ENCODE measurements at places on chromosomes 11 and 22. TPM values are rescaled to one million over a fixed set of nuclear protein-coding genes. Genes with fewer than 3 reads are reported as not detected.

DNA sequence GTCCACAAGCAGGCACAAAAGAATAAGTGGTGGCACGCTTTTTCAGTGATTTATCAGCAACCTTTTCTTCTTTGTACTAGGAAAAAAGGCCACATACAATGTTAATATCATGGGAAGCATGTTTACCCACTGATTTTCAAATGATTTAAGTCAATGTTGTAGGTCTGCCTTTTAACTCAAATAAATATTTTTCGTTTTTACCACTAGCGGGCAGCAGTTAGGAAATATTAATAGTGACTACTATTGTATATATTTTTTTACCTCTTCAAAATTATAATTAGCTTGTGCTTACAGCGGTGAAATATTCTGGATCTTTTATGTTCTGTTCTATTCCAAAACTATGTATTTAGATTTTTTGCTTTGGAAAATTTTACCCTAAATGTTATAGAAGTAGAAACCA, 6.4 kb upstream of the SLC17A6 start:
- no peak for DNase-seq
- no peaks in the 10 kb centered on the region for H3K4me1 ChIP-seq
- H3K4me3 ChIP-seq = no peak overlapping the region
- no peak overlapping the region for H3K27ac ChIP-seq

DNA sequence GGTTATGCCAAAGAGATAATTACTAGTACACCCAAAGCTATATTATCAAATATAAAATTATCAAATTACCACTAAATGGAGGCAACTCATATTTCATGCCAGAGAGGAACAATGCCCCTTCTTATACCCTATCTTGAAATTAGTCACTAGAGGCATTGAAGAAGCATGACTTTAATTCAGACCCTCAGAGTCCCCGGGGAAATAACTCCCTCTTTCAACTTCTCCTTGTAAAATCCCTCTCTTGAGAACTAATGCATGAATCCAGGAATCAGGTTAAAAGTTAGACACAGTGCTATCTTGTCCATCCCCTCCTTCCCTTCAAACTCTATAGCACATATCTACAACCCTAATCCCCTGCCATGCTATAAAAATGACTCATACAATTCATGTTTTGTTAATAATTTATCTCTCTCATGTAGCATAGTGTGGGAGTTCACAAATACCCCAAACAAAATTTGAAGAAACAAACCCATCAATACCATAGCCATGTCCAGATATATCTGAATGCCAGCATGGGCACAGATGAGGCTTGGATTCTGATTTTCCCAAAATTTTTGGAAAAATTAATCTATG, 665.4 kb downstream of the KCNA4 start:
- no peaks in the 10 kb centered on the region for H3K27me3 ChIP-seq
- H3K4me1 ChIP-seq = no peaks in the 10 kb centered on the region
- H3K4me3 ChIP-seq = no peak overlapping the region
- H3K36me3 ChIP-seq = no peaks in the 10 kb centered on the region
- no peak overlapping the region for H3K27ac ChIP-seq

- no peaks in the 10 kb centered on the region for H3K27me3 ChIP-seq
- no peak overlapping the region for H3K27ac ChIP-seq
- H3K4me1 ChIP-seq = peaks cover 64% of the 10 kb centered on the region
- DNase-seq = no peak
- H3K4me3 ChIP-seq = no peak overlapping the region
Observed at GRCh38 chr11:63504933-63505586, 824 bp upstream of the LGALS12 start.

- H3K27me3 ChIP-seq = no peaks in the 10 kb centered on the region
- peaks cover 90% of the 10 kb centered on the region for H3K4me1 ChIP-seq
- H3K4me3 ChIP-seq = no peak overlapping the region
- peak; percentile 54 for DNase-seq
- H3K36me3 ChIP-seq = peaks cover 4% of the 10 kb centered on the region
Observed at GRCh38 chr11:75344761-75345454, 6.6 kb downstream of the ARRB1 start.

GRCh38 chr11:4039011-4039410, 55.6 kb upstream of the RRM1 start:
- no peak overlapping the region for H3K27ac ChIP-seq
- DNase-seq = no peak
- no peaks in the 10 kb centered on the region for H3K27me3 ChIP-seq
- no peaks in the 10 kb centered on the region for H3K4me1 ChIP-seq
- H3K4me3 ChIP-seq = no peak overlapping the region

- peak; percentile 82 for DNase-seq
- H3K4me3 ChIP-seq = no peak overlapping the region
- H3K36me3 ChIP-seq = peaks cover 2% of the 10 kb centered on the region
Observed at GRCh38 chr11:71428861-71429435, 19.2 kb downstream of the DHCR7 start.

The IMMP1L gene
- 41.5 TPM for polyA plus RNA-seq

The LMNTD2 gene
- 1.6 TPM for polyA plus RNA-seq

The ADAMTS15 gene
- 49.6 TPM for polyA plus RNA-seq

The SHANK2 gene
- 26.2 TPM for polyA plus RNA-seq
